ENCODE measurements at places on chromosomes 1 and 21. TPM values are rescaled to one million over a fixed set of nuclear protein-coding genes. Genes with fewer than 3 reads are reported as not detected.

- DNase-seq: no peak
These were observed 55.6 kb upstream of the MACF1 start for GRCh38 chr1:39148942-39149341.

DNA sequence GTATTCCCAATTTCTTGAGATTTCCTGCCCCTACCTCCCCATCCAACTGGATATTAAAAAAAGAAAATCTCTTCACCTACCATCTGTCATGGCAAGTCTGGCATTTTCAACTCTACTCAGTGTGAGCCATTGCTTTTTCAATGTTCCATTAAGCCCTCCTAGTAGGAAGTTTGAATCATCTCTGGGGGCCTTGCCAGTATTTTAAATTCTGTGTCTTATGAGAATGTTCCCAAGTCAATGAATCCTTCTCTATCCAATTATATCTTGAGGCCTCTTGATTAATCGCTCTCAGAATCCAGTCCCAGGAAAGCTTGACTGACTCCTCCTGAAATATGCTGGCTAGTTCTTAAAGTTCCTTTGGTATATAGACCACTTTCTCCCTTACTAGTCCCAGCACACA lies 91.5 kb downstream of the NGF start:
- DNase-seq: no peak

DNA sequence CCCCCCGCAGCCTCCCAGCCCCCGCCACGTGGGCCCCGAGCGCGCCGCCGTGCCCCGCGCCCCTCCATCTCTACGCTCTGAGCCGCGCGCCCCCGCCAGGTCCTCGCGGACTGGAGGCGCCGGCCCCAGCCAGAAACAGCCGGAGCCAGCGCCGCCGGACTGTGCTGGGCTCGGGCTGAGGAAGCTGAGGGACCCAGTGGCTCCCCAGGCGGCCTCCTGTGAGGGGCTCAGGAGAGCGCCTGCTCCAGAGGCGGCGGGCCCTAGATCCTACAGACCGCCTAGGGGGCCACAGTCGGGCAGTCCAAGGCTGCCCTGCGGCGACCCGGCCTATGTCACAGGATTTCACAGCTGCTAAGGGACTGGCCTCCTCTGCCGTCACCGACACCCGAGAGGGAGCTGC lies 82.1 kb downstream of the NENF start:
- no peak for DNase-seq

DNA sequence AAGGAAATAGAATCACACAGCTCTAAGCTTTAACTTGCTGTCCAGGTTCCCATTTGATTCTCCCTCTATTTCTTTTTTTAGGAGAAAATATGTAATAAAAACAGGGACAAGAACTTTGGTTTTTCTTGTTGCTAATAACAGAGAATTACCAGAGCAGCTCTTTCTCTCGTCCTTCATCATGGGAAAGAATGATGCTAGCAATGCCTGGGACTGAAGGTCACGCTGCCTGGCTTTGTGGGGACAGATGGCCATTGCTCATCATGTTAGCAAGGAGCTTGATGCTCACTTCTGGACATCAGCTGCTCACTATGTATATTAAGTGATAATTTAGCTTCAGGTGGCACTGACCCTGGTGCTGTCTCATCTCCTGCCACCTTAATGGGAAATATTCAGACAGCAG lies 77.3 kb upstream of the AKT3 start:
- peak; percentile 44 for DNase-seq

GRCh38 chr1:905071-905749 lies 18.5 kb upstream of the SAMD11 start:
- no peak for DNase-seq

DNA sequence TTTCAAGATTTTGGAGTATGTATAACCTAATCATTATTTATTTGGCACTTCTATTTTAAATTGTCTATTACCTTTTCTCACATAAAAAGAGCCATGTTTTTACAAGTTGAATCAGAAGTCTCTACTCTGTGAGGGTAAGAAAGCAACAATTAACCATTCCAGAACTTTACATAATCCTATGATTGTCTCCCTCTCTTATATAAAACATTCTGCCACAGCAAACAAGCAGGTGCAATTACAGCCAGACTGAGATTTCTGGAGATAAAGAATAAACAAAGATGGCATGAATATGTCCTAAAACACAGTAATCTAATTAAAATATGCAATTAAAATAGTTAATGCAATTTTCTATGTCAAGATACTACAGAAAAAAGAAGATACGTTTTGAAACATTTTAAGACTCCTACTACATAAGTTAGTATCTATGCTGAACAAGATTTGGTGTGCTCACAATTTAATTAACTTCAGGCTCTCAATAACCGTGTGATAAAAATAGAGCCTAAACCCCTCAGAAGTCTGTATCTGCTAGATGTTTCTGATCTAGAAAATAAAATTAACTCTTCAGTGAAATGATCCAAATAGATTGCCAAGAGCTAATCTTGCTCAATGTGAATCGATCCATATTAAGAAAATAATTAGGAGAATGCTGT lies 13.7 kb upstream of the TMPRSS15 start:
- no peak for DNase-seq

DNA sequence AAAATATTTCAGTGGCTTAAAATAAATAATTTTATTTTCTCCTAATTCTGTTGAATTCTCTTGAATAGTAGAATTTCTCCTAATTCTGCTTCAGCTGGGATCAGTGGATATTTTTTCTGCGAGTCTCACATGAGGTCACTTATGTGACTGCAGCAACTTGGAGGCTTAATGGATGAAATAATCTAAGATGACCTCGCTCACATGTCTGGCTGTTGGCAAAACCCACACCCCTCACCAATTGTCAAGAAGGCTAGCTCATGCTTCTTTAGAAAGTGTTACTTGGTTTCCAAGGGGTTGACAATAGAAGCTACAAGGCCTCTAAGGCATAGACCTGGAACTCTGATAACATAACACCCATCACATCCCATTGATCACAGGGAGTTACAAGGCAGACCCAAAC lies 156.9 kb upstream of the DPYD start:
- no peak for DNase-seq

DNA sequence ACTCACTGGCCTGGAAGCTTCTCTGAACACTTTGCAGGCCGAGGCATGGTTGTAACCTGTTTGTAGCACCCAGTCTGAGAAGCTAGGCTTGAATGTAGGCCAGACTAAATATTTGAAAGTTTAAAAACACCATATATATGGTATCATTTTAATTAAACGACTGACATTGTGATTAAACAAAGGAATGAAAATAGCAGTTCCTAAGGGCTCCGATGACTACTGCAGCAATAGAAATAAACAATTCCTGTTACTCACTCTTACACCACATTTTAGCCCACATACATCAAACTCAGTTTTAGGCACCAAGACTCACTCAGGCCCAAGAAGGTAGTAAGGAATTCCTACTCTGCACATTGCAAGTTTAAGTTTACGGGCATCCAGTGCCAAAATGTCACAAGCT lies 281.2 kb downstream of the AKT3 start:
- peak; percentile 5 for DNase-seq

GRCh38 chr1:221625026-221625425 lies 116.9 kb downstream of the DUSP10 start:
- no peak for DNase-seq

DNA sequence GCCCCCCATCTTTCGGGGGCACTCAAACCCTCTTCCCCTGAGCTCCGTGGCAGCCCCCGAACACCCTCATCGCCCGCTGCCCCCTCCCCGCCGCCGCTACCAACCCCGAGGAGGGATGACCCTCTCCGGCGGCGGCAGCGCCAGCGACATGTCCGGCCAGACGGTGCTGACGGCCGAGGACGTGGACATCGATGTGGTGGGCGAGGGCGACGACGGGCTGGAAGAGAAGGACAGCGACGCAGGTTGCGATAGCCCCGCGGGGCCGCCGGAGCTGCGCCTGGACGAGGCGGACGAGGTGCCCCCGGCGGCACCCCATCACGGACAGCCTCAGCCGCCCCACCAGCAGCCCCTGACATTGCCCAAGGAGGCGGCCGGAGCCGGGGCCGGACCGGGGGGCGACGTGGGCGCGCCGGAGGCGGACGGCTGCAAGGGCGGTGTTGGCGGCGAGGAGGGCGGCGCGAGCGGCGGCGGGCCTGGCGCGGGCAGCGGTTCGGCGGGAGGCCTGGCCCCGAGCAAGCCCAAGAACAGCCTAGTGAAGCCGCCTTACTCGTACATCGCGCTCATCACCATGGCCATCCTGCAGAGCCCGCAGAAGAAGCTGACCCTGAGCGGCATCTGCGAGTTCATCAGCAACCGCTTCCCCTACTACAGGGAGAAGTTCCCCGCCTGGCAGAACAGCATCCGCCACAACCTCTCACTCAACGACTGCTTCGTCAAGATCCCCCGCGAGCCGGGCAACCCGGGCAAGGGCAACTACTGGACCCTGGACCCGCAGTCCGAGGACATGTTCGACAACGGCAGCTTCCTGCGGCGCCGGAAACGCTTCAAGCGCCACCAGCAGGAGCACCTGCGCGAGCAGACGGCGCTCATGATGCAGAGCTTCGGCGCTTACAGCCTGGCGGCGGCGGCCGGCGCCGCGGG lies 837 bp downstream of the FOXD3 start:
- no peak for DNase-seq

PLEKHN1 gene
- 0.93 TPM for total RNA-seq
